GM04503 (cell line): ENCODE measurements at places on chromosomes 2 and 18.
A peak's percentile ranks its signal among the peaks of the same experiment; 100 is the strongest.

DNA sequence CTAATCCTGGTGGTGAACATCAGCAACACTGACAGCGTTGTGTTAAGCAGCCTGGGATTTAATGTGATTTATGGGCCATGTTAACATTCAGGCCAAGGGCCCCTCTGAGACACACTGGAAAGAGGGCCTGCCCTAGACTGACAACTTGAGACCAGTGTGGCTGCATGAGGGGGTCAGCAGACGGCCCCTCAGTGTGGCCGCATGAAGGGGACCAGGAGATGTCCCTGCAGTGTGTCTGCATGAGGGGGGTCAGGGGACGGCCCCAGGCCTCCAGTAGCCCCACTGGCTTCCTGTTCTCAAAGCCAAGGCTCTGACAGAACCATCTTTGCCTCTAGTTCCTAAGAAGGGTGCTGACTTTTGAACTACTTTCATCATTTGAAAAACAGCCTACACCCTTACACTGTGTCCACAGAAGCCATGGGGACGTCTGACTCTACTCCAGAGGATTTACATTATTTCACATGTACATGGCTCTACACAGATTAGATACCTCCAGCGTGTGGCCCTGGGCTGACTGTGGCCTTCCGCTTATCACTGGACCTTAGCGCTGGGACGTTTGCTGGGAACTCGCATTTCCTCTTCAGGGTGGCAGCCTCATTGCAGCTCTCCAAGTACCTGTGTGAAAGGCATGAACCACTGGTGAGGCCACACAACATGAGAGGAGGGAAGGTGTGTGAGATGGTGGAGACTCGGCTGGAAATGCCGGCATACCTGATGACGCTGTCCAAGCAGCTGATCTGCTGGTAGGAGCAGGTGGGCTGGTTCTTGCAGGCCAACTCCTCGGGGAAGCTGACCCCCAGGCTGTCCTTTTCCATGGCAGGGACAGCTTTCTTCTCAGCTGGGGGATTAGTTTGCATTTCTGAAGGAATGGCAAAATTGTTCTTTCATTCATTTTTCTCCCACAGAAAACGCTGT, 18.2 kb upstream of the HES6 start:
- no peak for DNase-seq

DNA sequence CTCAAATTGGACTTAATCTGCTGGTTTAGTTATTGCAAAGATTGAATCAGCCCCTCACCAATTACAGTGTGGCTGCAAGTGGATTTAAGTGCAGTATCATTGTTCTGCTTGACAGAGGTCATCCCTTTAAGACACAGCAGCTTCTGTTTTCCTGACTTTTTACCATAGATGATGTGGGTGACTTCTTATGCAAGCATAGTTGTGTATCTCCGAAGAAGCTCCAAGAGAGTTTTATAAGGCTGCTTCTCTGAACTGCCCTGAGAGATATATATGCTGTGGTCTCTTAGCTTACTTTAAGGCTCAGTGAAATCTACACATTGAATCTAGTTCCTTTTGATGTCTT, 3.5 kb downstream of the TRIB2 start:
- DNase-seq, result no peak

- DNase-seq, result no peak
These were observed 33.1 kb downstream of the ARHGAP15 start for GRCh38 chr2:143162123-143162837.

- DNase-seq, result no peak
These were observed 232.3 kb downstream of the DCC start for GRCh38 chr18:52572036-52573000.

DNA sequence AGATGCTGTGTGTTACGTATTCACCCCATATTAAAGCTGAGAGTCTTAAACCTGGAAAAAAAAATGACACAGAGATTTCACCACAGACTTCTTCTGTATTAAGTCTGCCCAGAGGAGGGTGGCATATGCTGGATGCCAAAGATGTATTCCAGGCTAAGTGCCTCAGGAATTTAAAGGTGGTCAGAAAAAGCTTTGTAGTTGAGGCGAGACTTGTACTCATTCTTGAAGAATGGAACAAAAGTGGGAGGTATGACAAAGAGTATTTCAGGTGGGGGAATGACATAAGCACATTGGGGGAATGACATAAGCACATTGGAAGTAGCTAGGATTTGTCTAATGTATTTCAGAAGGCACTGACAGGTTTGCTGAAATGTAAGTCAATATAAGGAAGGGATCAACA, 98.6 kb downstream of the BABAM2 start:
- no peak for DNase-seq

GRCh38 chr2:85990084-85990483, 101.3 kb upstream of the ST3GAL5 start:
- DNase-seq, result no peak

- DNase-seq, result no peak
These were observed 437.2 kb upstream of the HS6ST1 start for GRCh38 chr2:128755695-128756364.

- DNase-seq, result peak; percentile 39
These were observed 104.7 kb upstream of the MYO3B start for GRCh38 chr2:170073288-170073687.

- DNase-seq, result no peak
These were observed 22.9 kb upstream of the MGAT4A start for GRCh38 chr2:98753801-98754200.

DNA sequence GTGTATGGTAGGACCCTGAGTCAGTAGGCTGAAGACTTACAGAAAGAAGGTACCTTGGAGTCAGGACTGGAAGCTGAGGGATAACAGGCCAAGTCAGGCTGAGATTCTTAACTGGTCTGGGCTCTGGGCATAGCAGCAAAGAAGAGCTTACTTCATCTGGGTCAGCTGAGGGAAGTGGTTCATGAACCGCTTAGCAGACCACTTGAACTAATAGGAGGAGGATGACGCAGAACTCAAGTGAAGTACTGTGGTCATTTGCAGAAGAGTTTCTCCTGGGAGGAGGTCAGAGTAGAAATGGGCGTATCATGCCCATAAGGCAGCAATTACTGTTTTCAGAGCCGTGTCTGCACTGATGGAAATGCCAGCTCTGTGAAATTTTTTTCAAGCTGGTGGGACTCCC, 164.5 kb downstream of the LCLAT1 start:
- peak; percentile 45 for DNase-seq

GRCh38 chr2:184305105-184305504, 293.2 kb upstream of the ZNF804A start:
- DNase-seq, result no peak

DNA sequence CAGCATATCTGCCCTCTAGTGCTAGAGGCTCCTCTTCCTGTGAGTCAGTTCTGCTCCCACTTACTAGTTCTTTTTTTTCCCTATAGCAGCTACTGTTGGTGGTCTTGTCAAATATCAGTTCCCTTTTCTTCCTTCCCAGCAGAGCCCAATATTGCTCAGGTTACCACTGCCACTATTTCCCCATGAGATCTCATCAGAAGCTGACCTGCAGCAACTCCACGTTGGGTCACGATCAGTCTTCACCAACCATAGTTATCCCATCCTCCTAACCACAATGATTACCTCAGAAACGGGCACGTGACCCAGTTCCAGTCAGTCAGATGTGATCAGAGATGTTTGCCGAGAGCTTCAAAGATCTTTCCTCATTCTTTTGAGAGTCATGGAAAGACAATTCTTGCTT, 59.7 kb upstream of the CAPN13 start:
- no peak for DNase-seq

- no peak for DNase-seq
These were observed 14.7 kb upstream of the EML6 start for GRCh38 chr2:54708584-54709335.
